ENCODE measurements at places on chromosomes 16 and 17.

- DNase-seq, result no peak
Measured at GRCh38 chr17:67208232-67208631, 36.8 kb downstream of the HELZ start.

GRCh38 chr17:78823282-78824046 is 17.1 kb downstream of the USP36 start:
- no peak for DNase-seq

DNA sequence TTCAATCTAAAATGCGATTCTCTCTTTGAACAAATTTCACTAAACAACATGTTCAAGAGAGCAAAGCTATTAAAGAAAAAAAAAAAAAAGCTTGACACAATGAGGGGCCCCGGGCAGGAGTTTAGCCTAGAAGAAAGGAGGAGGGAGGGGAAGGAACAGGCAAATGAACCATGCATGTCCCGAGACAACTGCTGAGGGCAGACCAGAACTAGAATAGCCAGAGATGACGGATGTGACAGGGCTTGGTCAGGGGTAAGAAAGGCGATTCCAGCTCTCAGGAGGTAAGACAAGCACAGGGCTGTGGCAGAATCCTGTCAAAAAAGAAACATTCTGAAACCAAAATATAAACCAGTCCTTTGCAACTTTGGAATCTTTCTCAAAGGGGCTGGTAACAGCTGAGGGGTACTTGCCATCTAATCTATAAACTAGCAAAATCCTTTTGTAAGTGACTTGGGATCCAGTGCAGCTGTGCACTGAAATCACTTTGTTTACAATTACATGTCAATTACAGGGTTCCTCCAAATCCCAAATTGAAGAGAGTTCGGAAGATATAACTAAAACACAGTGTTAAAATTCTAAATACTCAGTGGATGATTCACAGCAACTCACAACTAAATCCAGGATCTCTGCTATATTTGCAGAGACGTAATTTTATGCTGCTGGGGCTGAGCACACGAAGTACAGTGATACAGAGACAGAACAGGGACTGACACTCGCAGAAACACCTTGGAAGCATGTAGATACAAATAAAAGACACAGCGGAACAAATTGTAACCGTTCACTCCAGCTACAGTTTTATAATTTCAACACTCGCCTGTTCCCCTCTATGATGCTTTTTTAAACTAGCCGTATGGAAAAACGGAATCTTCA is 567.4 kb upstream of the ZFHX3 start:
- DNase-seq, result no peak

DNA sequence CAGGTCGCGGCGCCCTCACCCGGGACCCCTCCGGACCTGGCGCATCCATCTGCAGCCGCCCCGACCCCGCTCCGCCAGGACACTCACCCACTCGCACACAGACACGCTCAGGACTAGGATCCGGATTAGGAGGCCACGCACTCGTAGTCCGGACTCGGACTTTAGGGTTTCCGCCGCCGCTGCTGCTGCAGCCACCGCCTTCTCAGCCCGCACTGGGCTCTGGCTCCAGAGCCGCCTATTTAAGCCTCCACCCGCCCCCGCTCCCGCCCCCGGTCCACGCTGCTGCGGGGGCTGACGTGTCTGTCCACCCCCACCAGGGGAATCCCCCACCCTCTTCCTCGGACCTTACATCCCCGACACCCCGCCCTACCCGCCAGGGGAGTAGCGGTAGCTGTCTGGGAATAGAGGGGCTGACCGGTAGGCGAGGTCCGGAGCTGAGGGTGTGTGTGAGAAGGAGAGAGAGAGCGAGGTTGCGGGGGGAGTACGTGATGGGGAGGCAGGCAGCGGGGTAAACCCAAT is at the start of gene RRAD:
TSS of gene RRAD (minus strand) at position 214 of the 519 bp plus-strand sequence. CDS start 356 bp downstream, outside the sequence.
- no peak for DNase-seq

All from stimulated activated naive CD4-positive, alpha-beta T cell treated with Interleukin-2 at 50 U/mL for 16 hours (primary cell).